ENCODE measurements at places on chromosomes 13 and 19.

- no peaks in the 10 kb centered on the region for H3K27me3 ChIP-seq
- H3K27ac ChIP-seq: no peak overlapping the region
- DNase-seq: no peak
- H3K36me3 ChIP-seq: no peaks in the 10 kb centered on the region
- H3K4me3 ChIP-seq: no peak overlapping the region
- no peaks in the 10 kb centered on the region for H3K4me1 ChIP-seq
Measured at GRCh38 chr13:45073809-45074208, 46.5 kb upstream of the GTF2F2 start.

- H3K27ac ChIP-seq: no peak overlapping the region
- DNase-seq: no peak
- H3K36me3 ChIP-seq: no peaks in the 10 kb centered on the region
Measured at GRCh38 chr13:33326246-33326645, 40.7 kb upstream of the STARD13 start.

DNA sequence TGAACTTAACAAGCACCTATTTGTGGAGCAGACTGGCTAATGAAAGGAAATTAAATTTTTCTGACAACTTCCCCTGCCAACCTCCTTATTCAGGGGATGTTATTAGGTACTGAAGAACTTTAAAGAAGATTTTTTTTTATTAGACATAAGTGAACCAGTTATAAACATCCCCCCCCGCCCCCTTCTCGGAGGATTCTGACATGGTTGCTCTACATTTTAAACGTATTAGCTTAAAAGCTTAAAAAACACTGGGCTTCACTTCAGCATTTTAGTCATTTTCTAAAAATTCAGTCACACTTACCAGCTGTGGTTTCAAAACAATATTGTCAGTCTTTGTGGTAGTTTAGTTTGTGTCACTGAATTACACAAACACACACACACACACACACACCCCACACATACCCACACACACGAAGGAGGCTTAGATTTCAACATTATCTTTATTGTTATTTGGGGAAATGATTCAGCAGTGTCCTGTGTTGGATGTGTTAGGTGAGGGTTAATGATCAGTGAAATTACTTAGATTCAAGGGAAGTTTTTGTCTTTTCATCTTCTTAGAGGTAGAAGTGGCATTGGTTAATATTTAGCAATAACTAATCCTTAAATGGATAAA, 145.7 kb downstream of the PCCA start:
- H3K27ac ChIP-seq: no peak overlapping the region
- no peak for DNase-seq
- H3K27me3 ChIP-seq: no peaks in the 10 kb centered on the region

GRCh38 chr19:12884202-12884601, 2.8 kb downstream of the KLF1 start:
- H3K27ac ChIP-seq: no peak overlapping the region
- H3K36me3 ChIP-seq: no peaks in the 10 kb centered on the region
- H3K4me3 ChIP-seq: no peak overlapping the region
- peaks cover 15% of the 10 kb centered on the region for H3K4me1 ChIP-seq
- no peak for DNase-seq

DNA sequence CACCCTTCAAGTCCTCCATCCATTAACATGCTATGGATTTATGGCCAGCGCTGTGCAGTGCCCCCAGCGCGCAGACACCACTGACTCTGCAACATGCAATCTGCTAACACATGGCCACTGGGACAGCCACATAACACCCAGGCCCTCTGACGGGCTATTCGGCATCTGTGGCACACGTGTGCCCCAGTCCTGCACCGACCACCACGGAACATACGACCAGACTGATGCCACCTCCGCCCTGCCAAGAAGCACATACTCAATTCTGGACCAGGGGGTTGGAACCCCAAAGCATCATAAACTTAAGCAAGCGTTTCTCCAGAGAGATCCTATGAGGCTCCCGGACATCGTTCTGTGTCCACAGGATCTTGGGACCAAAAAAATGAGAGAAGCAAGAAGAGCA, 9.8 kb downstream of the STK24 start:
- peaks cover 62% of the 10 kb centered on the region for H3K4me1 ChIP-seq
- no peak overlapping the region for H3K27ac ChIP-seq
- H3K27me3 ChIP-seq: no peaks in the 10 kb centered on the region
- H3K36me3 ChIP-seq: peaks cover 42% of the 10 kb centered on the region

DNA sequence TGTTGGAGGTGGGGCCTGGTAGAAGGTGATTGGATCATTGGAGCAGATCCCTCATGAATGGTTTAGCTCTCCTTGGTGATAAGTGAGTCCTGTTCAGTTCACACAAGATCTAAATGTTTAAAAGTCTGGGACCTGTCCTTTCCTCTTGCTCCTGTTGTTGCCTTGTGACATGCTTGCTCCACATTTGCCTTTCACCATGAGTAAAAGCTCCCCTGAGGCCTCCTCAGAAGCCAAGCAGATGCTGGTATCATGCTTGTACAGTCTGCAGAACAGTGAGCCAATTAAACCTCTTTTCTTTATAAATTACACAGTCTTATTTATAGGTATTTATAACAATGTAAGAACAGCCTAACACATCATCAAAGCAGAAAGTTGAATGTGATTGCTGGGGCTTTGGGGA, 24.2 kb upstream of the RFC3 start:
- H3K4me3 ChIP-seq: no peak overlapping the region
- no peak overlapping the region for H3K27ac ChIP-seq
- DNase-seq: no peak
- no peaks in the 10 kb centered on the region for H3K27me3 ChIP-seq
- no peaks in the 10 kb centered on the region for H3K36me3 ChIP-seq
